ENCODE measurements at places on chromosomes 6 and 20.

DNA sequence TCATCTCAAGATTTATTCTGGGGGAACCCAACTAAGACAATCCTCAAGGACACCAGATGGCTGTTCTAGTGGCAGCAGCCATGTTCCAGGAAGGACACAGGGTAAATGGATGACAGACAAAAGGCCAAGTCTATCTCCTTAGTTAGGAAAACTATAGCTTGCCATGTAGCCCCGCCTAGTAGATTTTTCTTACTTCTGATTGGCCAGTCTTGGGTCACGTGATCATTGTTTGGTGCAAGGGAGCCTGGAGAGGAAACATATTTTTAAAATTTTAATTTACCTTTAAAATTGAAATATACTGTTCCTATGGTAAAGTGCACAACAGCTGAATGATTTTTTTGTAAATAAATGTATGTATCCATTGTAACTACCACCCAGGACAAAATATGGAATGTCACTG is 4.4 kb upstream of the KCNS1 start:
- DNase-seq: peak; percentile 34

DNA sequence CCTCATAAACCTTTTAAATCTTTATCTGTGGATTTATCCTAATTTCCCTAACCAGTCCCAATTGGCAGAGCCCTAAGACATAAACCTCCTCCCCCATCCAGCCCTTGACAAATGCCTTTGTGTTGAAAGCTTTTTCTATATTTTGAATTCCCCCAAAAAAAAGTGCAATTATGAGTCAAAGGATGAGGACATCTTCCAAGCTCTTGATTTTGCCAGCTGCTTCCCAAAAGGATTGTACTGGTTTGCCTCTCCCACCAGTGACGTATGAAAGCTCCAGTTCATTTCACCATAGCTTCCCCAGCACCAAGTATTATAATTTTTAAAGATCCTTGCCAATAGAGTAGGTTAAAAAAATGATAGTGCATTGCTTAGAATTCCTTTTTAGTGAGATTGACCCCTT is 38.9 kb downstream of the SIRPA start:
- no peak for DNase-seq

GRCh38 chr20:20814685-20815084 is 102.2 kb upstream of the RALGAPA2 start:
- DNase-seq: no peak

DNA sequence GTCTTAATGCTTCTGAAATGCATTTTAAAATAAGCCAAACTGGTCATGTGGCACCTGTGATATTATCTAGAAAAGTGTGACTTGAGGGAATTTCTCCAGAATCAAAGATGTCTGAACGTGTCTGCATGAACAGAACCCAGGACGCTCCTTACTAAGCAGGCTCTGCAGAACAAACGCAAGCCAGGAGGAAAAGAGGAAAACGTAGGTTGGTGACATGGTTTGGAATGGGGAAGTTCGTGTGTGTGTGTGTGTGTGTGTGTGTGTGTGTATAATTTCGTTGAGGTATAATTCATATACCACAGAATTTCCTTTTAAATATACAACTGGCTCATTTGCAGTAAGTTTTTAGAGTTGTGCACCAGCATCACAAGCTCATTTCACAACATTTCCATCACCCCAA is 200.5 kb upstream of the FOXQ1 start:
- no peak for DNase-seq

- no peak for DNase-seq
Observed at GRCh38 chr6:125831659-125832058, 40.9 kb downstream of the NCOA7 start.

DNA sequence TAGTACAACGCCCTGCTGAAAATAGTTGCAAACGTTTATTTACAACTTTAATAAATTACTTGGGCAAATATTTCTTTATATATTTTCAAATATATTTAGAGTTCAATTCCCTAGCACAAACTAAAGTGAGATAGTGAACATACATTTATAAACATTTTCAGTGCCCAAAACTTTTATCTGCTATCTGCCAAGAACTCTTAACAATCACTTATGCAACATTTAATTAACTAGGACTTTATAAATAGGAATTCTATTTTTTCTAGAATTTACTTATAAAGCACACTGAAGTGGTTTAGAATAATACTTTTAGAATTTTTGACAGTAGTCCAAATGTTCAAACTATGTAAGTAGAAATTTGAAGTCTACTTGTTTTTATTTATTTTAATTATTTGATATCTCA is 452.6 kb upstream of the RGS17 start:
- DNase-seq: no peak

- peak; percentile 55 for DNase-seq
Observed at GRCh38 chr20:4563534-4563933, 158.2 kb upstream of the PRND start.

- DNase-seq: peak; percentile 66
Observed at GRCh38 chr6:28867086-28867409, 56.7 kb downstream of the TRIM27 start.

DNA sequence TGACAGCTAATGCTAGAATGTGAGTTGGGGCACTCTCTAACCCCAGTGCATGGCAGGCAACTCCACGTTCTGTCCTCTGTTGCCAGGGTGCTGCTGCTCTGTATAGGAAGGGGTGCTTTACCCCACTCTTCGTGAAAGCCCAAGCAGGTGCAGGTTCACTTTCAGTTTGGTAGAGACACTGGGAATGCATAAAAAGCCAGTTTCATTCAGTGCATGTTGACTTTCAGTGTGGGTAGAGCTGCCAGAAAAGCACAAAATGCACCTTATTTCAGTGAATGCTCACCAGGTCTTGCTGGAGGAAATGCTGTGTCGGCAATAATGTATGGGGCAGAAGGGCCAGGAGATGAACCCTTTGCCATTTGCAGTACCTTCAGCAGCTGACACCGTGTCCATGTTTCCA is 62.1 kb upstream of the ADGRB3 start:
- DNase-seq: no peak

- DNase-seq: no peak
Observed at GRCh38 chr20:8000796-8001195, 18.8 kb downstream of the TMX4 start.

DNA sequence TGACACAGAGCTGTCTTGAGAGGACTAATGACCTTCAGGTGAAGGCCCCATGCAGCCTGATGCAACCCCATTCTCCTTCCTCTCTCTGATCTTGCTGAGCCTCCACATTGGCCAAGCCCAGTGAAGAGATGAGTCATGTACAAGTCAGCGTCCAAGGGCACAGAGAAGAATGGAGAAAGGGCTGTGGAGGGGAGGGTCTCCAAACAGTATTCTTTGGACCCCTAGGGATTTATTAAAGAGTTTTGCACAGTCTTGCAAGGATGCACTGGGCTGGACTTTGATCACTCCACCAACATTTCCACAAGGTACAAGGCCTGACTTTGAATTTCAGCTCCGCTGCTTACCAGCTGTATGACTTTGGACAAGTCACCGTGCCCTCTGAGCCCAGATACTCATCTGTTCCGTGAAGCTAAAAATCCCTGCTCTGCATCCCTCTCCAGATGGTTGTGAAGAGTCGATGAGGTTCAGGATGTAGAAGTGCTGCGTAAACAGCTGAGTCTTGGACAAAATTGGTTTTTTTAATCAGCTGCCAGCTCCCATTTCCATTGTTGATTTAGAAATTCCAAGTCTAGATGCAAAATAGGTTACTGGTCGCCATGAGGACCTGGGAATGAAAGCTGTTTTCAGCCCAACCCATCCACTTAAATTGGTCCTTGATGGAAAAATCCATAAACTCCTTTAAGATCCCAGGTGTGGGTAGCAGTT is 14.1 kb upstream of the KCNG1 start:
- no peak for DNase-seq

GRCh38 chr6:45712786-45713185 is 302.9 kb downstream of the CLIC5 start:
- no peak for DNase-seq

- peak; percentile 77 for DNase-seq
Observed at GRCh38 chr6:72619883-72620696, 1.8 kb upstream of the KCNQ5 start.

DNA sequence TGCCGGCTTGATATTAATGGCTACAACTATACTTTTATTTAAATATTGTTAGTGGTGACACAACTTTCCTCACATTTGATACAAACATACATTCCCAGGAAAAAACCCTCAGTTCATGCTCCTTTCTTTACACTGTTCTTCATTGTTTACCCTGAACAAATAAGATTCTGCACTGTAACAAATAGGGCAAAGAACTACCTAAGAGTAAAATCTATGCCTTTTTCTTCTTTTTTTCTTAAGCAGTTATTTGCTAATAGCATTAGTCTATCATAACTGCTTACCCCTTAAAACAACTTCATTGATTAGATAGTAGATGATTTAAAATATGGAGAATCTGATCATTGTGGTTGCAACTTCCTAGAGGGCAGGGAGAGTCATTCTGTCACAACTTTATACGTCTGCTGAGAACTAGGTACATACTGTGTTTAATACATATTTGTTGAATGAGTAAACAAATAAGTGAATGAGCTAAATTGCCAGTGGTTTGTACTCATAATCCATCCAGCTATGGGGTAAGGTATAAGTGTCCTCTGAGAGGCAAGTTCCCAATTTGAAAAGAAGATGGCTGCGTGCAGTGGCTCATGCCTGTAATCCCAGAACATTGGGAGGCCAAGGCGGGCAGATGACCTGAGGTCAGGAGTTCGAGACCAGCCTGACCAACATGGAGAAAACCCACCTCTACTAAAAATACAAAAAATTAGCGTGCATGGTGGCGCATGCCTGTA is 161.0 kb downstream of the CDK19 start:
- no peak for DNase-seq

DNA sequence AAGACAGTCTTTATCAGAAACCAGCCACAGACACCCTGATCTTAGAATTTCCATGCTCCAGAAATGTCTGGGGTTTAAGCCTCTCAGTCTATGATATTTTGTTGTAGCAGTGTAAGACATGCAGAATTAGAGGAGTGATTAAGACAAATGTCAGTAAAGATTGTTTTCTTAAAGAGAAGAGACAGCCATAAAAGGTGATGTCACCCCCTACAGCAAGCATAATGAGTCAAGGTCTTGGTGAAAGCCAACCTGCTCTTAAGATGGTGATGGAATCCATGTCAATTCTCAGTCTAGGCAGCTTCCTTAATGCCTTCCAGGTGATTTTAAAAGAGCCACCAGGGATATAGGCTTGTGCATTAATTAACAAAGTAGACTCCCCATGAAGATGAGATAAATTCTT is 849.9 kb upstream of the EPHA7 start:
- DNase-seq: no peak

GRCh38 chr20:24241466-24241865 is 228.0 kb upstream of the SYNDIG1 start:
- DNase-seq: no peak

GRCh38 chr6:158571826-158572652 is 12.1 kb downstream of the TMEM181 start:
- no peak for DNase-seq

GRCh38 chr20:38049800-38050199 is 16.3 kb downstream of the RPRD1B start:
- no peak for DNase-seq

DNA sequence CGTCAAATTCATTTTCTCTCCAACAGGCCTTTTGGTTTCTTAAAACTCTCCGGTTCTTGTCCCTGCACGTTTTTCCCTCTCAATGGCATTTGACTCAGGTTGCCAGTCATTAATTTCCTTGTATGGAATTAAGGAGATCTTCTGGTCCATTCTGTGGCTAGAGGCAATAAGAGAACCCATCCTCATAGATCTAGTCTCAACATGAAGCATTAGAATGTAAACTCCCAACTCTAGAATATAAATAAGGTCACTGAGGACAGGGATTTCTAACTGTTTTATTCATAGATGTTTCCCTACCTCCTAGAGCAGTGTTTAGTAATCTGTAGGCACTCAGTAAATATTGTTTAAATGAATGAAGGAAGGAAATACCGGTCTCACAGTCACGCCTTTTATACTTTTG is 185.2 kb upstream of the FLRT3 start:
- DNase-seq: no peak

- no peak for DNase-seq
Observed at GRCh38 chr20:11989018-11989771, 71.5 kb downstream of the BTBD3 start.

GRCh38 chr6:113450061-113450465 is 407.1 kb upstream of the MARCKS start:
- DNase-seq: no peak

GRCh38 chr20:11130554-11131166 is 456.9 kb upstream of the JAG1 start:
- DNase-seq: no peak

DNA sequence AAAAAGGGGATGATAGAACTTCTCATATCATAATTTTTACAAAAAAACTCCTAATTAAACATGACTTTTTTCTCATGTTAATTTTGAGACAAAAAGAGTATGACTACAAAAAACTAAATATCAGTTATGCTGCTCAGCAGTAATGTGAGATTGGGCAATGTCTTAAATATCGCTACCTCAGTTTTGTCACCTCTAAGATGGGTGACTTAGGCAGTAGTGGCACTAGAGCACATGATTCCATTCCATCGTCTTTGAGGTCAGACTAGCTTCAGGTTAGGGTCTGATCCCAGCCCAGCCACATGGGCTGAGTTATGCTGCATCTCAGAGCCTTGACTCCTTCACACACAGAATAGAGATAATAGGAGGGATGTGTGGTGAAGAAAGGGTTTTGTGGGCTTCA is 11.0 kb downstream of the DCBLD1 start:
- no peak for DNase-seq

DNA sequence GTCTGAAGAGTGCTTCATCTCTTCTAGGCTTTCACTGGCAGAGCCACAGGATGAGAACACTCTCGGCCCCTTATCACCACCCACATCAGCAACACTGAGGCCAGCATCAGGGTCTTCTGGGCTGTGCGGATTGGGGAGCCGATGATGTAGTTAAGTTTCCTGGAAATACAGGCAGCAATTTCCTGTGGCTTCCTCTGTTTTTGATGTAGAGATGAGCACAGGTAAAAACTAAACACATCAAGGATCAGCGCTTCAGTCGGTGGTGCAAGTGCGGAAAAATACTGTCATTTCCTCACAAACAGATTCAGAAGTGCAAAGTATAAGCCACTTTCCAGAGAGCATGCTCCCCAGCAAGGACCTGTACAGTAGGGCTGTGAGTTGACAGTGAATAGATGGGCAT is 62.6 kb downstream of the BACH2 start:
- DNase-seq: no peak

DNA sequence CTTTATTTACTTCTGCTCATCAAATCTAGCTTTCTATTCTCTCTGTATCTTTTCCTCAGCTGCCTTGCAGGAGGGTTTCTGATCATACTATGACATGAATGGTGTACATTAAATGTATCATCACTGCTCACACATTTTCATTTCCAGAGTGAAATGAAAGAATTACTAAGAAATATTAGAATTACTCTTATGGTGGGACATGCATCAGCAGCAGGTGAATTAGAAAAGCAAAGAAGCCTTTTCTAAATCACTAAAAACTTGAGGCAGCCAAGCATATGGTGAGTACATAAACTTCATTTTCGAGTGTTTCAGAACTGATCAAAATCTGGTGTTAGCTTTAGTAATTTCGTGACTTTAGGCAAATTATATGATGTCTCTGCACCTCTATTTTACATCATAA is 23.6 kb downstream of the IL17A start:
- DNase-seq: no peak

- DNase-seq: no peak
Observed at GRCh38 chr6:36479256-36479655, 36.5 kb downstream of the KCTD20 start.

- no peak for DNase-seq
Observed at GRCh38 chr6:161133963-161134362, 139.9 kb downstream of the AGPAT4 start.
